ENCODE measurements at places on chromosomes 13 and 19. TPM values are rescaled to one million over a fixed set of nuclear protein-coding genes. Genes with fewer than 3 reads are reported as not detected.

- H3K27me3 ChIP-seq: no peaks in the 10 kb centered on the region
- H3K4me3 ChIP-seq: peak overlapping the region; percentile 42
- H3K27ac ChIP-seq: peak overlapping the region; percentile 80
- DNase-seq: peak; percentile 87
- H3K4me1 ChIP-seq: peaks cover 17% of the 10 kb centered on the region
- no peaks in the 10 kb centered on the region for H3K36me3 ChIP-seq
Measured at GRCh38 chr19:940591-941291, 14.9 kb downstream of the ARID3A start.

- DNase-seq: peak; percentile 86
- peaks cover 68% of the 10 kb centered on the region for H3K4me1 ChIP-seq
- H3K4me3 ChIP-seq: peak overlapping the region; percentile 99
- no peaks in the 10 kb centered on the region for H3K27me3 ChIP-seq
- peak overlapping the region; percentile 100 for H3K27ac ChIP-seq
Measured at GRCh38 chr19:13841086-13841961, 35.6 kb upstream of the NANOS3 start.

DNA sequence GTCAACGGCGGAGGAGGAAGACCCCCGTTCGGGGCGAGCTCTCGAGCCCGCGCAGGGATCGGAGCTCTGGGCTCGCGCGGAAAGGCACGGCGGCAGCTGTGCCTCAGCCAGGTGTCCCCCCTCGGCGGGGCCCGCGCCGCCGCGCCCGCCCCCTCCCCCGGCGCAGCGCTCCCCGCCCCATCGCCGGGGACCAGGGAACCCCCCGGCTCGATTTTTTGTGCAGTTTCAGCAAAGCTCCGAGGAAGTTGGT lies 110.0 kb downstream of the KCNRG start:
- DNase-seq: no peak
- H3K27me3 ChIP-seq: peaks cover 37% of the 10 kb centered on the region
- no peaks in the 10 kb centered on the region for H3K36me3 ChIP-seq
- H3K4me1 ChIP-seq: peaks cover 47% of the 10 kb centered on the region
- peak overlapping the region; percentile 94 for H3K4me3 ChIP-seq

- peaks cover 100% of the 10 kb centered on the region for H3K4me1 ChIP-seq
- peaks cover 5% of the 10 kb centered on the region for H3K36me3 ChIP-seq
- H3K4me3 ChIP-seq: no peak overlapping the region
- DNase-seq: peak; percentile 78
Measured at GRCh38 chr13:110265682-110266430, 41.1 kb downstream of the COL4A1 start.

Gene OR4F17
- total RNA-seq: not detected

DNA sequence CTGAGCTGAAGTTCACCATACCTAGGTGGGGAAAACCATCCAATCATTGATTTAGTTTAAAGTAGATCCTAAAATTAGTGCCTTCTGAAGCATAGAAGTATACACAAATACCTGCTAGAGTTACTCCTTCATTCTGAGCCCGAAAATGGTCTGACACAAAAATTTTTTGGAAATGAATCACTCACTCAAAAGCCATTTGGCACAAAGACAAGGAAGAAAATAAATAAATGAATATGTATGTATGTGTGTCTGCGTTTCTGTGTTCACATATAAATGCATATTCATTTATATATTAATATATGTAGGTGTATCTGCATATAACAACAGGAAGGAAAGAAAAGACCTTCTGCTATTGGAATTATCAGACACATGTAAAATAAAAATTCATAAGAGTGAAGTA lies 614.4 kb upstream of the PCDH9 start:
- H3K36me3 ChIP-seq: no peaks in the 10 kb centered on the region
- H3K27ac ChIP-seq: no peak overlapping the region
- no peak for DNase-seq
- H3K4me3 ChIP-seq: no peak overlapping the region
- H3K4me1 ChIP-seq: no peaks in the 10 kb centered on the region

Gene OR7A5
- total RNA-seq: not detected

Gene KCTD12
- total RNA-seq: 108 TPM

Gene ZNF793
- total RNA-seq: 4.8 TPM

GRCh38 chr19:10352764-10353671 lies 13.6 kb upstream of the ICAM3 start:
- no peaks in the 10 kb centered on the region for H3K4me1 ChIP-seq
- no peaks in the 10 kb centered on the region for H3K27me3 ChIP-seq
- peaks cover 24% of the 10 kb centered on the region for H3K36me3 ChIP-seq
- DNase-seq: peak; percentile 74

Gene ZNF723
- not detected for total RNA-seq

DNA sequence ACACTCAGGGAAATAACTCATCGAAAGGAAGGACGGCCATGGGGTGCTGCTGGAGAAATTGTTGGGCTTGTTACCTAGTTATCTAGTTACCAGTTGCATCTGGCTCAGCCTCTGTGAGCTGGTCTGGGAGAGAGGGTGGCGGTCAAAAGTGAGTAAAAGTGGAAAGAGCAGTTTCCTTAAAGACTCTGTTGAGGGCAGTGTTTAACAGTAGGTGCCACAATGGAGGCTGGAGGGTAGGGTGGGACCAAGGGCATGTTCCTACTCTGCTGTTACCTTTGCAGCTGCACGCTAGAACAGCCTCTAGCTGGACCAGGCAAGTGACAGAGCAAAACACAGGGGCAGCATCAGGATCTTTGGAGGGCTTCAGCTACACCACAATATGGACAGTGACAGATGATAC lies 228.8 kb upstream of the STARD13 start:
- no peaks in the 10 kb centered on the region for H3K36me3 ChIP-seq
- H3K4me1 ChIP-seq: peaks cover 35% of the 10 kb centered on the region
- no peaks in the 10 kb centered on the region for H3K27me3 ChIP-seq

Gene TTC9B
- 5.0 TPM for total RNA-seq

Gene RFPL4AL1
- not detected for total RNA-seq

GRCh38 chr13:29845440-29846056 lies 4.9 kb downstream of the UBL3 start:
- no peak overlapping the region for H3K4me3 ChIP-seq
- H3K36me3 ChIP-seq: no peaks in the 10 kb centered on the region
- H3K27me3 ChIP-seq: no peaks in the 10 kb centered on the region
- H3K27ac ChIP-seq: no peak overlapping the region

All from sigmoid colon (tissue), 7 donors.